T-helper 1 cell treated with Interleukin-12 subunit alpha and Interleukin-12 subunit beta and Interleukin-4 antibody, amounts not matched to agents 30 ng/mL and 1 ng/mL, for 36 hours (primary cell): ENCODE measurements at places on chromosomes 2 and 18. TPM values are rescaled to one million over a fixed set of nuclear protein-coding genes. Genes with fewer than 3 reads are reported as not detected.

ACTG2 gene
- total RNA-seq: not detected in 2 replicates

DLX1 gene
- not detected in 2 replicates for total RNA-seq

TSPYL6 gene
- not detected in 2 replicates for total RNA-seq

EGR4 gene
- 0.27 and 0.56 TPM in 2 replicates for total RNA-seq
